Activated naive CD4-positive, alpha-beta T cell (primary cell): ENCODE measurements at places on chromosomes 6 and 20.

GRCh38 chr6:33405386-33405940 lies 5.4 kb upstream of the PHF1 start:
- no peak for DNase-seq

DNA sequence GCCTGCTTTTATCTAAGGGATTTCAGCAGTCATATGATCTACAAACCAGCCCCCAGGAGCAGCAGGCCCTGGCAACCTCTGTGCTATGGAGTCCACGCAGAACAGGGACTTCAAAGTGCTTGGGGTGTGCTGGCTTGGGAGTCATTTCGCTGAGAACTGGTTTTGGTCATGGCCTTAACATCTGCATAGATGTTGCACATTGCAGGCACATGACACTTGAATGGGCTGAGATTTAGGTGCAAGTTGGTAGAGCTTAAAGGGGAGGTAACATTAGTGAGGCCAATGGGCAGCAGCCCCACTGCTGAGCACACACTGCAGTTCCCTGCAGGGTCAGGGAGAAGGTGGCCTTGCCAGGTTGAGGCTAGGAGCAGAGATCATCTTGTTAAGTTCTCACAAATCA lies 43.6 kb downstream of the RREB1 start:
- no peak for DNase-seq

DNA sequence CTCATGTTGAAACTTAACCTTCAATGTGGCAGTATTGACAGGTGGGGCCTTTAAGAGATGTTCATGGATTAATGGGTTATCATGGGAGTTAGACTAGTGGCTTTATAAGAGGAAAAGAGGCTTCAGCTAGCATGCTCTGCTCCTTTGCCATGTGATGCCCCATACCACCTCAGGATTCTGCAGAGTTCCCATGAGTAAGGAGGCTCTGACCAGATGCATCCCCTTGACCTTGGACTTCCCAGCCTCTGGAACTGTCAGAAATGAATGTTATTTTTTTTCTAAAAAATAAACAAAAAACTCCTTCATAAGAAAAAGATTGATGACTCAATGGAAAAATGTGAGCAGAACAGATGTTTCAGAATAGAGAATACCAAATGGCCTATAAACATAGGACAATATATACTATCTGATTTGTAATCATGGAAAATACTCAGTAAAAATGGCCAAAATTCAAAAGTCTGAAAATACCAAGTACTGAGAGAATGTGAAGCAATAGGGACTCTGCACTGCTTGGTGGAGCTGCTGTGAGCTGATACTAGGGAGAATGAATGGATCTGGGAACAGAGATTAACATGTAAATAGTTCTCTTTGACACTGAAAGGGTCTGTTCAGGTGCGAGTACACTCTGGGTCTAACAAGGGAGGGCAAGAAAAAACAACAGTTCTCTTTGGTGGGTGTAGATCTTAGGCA lies 7.4 kb upstream of the TRIM39 start:
- no peak for DNase-seq

DNA sequence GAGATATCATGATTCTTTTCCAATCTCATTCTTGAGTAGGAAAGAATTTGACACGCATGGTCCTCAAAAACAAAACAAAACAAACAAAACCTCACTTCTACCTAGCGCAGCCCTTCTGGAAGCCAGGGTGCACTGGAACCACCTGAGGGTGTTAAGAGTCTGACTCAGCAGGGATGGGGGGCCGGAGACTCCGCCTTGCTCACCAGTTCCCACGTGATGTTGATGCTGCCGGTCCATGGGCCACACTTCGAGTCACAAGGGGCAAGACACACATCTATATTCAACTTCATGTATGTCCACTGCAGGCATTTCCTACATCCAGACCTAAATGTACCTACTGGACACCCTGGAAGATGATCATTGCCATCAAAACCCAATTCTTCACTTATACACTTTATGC lies 30.4 kb downstream of the BFSP1 start:
- no peak for DNase-seq

GRCh38 chr20:15163632-15164031 lies 826.2 kb upstream of the FLRT3 start:
- no peak for DNase-seq

GRCh38 chr6:137160763-137161162 lies 12.7 kb downstream of the IL22RA2 start:
- DNase-seq: no peak

DNA sequence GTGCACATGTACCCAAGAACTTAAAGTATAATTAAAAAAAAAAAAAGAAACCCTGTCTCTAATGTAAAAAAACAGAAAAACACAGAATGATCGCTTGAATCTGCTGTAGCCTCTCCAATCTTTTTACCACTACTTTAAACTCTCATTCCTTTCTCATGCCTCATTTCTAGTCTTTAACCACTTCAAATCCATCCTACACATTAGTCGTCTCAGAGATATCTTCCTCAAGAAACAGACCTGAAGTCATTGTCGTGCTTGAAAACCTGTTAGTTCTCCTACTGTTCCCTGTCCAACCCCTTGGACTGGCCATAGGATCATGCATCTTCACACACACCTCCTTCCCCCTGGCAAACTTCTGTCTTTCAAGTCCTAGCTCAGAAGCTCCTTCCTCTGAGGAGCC lies 112.1 kb upstream of the BCLAF1 start:
- DNase-seq: no peak

GRCh38 chr6:122401104-122401503 lies 1.7 kb downstream of the HSF2 start:
- no peak for DNase-seq
